Cardiac septum (tissue), 1 donor: ENCODE measurements at places on chromosomes 13 and 19. TPM values are rescaled to one million over a fixed set of nuclear protein-coding genes. Genes with fewer than 3 reads are reported as not detected.

Gene KLK10
- total RNA-seq = not detected

- DNase-seq = no peak
Measured at GRCh38 chr19:29800100-29800825, 11.5 kb upstream of the CCNE1 start.

Gene FXYD1
- 613 TPM for total RNA-seq

Gene CACNG6
- total RNA-seq = not detected

Gene POP4
- 47.8 TPM for total RNA-seq

Gene SCEL
- not detected for total RNA-seq

DNA sequence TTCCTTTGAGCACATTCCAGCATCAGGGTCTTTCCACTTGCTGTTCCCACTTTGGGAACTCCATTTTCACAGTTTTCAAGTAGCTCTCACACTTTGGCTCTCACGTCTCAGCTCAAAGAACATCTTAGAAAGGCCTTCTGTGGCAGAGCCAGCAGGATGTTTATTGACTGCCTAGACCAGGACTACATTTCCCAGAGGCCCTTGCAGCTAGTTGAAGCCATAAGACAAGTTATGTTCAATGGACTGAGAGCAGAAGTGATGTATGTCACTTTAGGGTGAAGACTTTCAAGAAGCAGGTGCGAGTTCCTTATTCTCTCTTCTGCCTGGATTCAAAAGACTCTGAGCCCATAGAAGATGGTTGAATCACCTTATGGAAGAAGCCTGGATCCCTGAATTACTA, 4.3 kb upstream of the HAUS5 start:
- no peak for DNase-seq

Gene DNAJC15
- total RNA-seq = 20.7 TPM

Gene LGALS14
- total RNA-seq = not detected

- DNase-seq = no peak
Measured at GRCh38 chr13:71274923-71275608, 591.9 kb downstream of the DACH1 start.

Gene SCGB2B2
- 1.2 TPM for total RNA-seq

Gene DCT
- total RNA-seq = 0.22 TPM

DNA sequence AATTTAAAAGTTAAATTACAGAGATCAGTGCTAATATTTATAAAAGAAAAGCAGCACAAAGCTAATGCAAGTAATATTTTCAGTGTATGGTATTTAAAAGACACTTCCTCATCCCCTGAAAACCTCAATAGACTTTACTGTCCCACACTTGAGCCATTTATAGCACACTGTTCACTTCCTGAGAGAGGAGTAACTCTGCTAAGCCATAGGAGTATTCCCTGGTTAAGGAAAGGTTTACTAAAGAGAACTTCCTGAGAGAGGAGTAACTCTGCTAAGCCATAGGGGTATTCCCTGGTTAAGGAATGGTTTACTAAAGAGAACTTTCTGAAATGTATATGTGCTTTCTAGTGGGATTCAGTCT, 159.4 kb downstream of the NHLRC3 start:
- DNase-seq = no peak

Gene SERP2
- 7.9 TPM for total RNA-seq

DNA sequence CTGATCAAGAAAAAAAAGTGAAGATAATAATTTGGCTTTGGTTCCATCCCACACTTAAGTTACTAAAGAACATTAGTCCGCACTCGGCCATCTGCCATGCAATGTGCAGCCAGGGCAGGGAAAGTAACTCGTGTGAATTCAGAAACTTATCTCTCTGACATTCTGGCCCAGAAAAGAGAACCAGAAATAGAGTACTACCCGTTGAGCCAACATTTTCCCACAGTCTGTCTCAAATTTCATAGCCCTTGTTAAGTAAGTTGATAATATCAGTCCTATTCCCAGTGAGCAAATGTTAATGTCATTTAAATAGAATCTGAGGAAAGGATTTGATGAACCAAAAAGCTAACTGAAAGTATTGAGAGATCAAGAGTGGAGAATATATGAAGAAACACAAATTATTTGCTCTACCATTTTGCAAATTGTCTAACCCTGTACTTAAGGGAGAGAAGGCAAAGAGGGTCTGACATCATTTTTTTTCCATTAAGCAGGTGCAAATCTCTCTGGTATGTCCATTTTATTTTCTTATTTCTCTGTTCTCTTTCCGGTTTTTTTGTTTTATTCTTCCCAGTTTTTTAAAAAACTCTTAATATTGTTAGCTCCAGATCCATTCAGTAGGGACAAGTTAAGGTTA, 156.3 kb downstream of the NDFIP2 start:
- peak; percentile 76 for DNase-seq

Gene BRSK1
- total RNA-seq = 8.8 TPM

- no peak for DNase-seq
Measured at GRCh38 chr19:944663-945241, 18.9 kb downstream of the ARID3A start.

Gene SELENOV
- not detected for total RNA-seq

DNA sequence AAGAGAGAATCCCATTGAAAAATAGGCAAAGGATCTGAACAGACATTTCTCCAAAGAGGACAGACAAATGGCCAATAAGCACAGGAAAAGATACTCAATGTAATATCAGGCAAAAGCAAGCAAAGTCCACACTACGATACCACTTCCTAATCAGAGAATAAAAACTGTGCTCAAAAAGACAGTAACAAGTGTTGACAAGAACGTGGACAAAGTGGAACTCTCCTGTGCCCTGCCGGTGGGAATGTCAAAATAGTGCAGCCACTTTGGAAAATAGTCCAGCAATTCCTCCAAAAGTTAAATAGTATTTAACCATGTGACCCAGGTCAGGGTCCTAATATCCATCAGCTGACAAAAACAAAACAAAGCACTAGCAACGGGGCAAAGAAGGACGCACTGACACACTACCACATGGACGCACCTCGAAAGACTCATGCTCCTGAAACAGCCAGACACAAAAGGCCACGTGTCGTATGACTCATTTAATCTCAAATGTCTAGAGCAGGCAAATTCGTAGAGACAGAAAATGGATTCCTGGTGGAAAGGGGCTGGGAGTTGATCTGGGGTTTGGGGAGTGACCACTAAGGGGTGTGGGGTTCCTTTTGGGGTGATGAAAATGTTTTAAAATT, 5.2 kb downstream of the MIER2 start:
- no peak for DNase-seq

Gene SLC25A23
- 143 TPM for total RNA-seq

GRCh38 chr13:50940509-50940908, 30.9 kb downstream of the RNASEH2B start:
- DNase-seq = no peak

DNA sequence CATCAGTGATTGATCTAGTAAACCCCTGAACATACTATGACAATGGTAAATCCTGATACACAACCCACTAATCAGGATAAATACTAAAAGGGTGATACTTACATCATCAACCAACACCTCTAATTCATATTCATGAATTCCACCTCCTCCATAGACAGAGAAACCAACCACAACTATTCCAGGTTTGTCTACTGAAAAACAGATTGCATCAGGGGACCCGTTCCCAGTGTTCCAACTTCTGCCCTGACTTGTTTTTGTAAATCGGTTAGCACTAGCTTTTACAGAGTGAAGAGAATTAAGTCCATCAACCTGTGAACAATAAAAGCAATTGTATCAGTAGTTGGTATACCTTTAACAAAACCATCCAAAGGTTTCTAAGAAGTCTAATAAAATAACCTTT, 149.2 kb downstream of the MYCBP2 start:
- no peak for DNase-seq

DNA sequence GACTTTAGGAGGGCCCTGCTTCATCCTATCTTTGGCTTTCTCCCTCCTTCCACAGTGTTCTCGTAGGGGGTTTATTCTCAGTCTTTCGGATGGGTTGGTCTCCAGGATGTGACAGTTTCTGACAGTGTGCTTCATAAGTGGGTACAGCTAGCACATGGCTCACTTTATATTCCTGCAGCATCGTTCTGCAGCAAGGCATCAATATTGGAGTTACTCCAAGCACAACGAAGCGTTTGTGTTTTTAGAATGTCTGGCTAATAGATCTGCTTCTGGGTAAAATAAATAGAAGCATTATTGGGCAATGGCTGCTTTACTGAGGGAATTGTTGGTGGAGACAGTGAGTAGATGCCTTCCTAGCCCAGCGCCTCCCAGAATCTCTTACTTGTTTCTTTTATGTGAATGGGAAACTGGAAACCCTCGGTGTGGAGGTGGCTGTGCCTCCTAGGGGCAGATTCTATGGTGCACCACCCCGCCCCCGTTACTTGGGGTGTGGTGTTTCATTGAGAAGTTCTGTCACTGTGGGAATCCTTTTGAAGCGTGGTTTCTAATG, 2.0 kb downstream of the FARP1 start:
- DNase-seq = no peak

DNA sequence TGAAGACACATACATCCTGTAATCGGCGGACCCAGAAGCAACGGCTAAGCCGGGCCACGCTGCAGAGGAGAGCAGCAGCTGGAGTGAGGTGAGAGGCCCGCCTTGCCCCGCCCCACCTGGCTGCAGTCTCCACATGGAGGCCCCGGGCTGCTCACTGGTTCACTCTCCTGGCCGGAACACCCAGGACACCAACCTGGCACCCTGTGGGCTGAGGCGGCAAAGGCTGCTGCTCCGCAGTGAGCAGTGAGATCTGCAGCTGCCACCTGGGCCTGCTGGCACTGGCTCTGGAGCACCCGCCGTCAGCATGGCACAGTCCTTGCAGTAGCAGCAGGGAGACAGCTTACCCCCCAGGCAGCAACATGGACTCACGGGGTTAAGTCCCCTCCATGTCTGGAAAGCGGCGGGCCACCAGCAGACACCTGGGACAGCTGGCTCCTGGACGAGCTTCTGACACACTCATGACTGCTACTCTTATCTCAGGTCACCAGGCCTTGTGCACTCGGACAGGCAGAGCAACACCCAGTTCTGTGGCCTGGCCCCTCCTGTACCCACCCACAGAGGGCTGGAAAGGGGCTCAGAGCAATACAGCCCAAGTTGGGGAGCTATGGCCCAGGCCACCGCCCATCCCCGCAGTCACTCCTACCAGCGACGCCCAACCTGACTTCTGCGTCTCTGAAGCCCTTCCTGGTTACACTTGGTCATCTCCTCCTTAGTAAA, 13.2 kb upstream of the KPTN start:
- DNase-seq = no peak

GRCh38 chr13:28529836-28530235, 34.9 kb upstream of the FLT1 start:
- no peak for DNase-seq

Gene RNF113B
- total RNA-seq = not detected

DNA sequence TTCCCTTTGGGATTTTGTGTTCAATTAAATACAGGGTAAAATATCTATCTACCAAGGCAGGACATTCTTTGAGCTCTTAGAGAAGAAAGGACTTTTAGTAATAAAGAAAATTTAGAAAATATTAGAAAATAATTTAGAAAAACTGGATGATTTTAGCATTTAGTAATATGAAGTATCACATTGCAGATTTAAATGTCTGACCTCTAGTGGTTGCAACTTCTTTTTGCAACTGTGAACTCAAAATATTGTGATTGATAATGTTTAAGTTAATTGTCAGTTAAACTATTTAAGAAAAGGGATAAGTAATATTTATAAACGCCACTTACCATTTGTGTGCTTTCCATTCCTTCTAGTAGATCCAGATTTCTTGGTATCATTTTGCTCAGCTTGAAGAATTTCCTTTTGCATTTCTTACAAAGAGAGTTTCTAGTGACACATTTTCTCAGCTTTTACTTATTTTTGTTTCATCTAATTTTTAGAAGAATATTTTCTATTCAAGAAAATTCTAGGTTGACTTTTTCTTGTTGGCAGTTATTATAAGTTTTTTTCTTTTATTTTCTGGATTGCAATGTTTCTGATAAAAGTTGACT, 10.3 kb upstream of the POSTN start:
- DNase-seq = no peak

- DNase-seq = no peak
Measured at GRCh38 chr19:45524575-45525129, 17.4 kb downstream of the VASP start.

Gene PEAK3
- 0.19 TPM for total RNA-seq

Gene NALCN
- 2.3 TPM for total RNA-seq
